HFFc6 (cell line): ENCODE measurements at places on chromosomes 13 and 19.

DNA sequence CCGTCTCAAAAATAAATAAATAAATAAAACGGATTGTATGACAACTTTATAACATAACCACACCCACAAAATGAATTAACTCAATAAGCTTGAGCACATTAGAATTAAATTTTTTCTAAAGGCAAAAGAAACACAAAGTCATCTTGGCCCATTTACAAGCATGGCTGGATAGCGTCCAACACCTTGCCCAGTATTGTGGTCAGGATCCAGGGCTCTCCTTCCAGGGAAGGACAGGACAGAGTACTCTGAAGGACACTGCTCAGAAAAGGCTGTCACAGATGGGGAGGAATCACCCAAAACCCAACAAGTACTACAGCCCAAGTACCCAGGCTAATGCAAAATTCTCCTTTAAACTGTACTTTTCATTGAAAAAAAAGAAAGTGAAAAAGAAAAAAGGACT lies 27.1 kb downstream of the SUGP2 start:
- DNase-seq = no peak

GRCh38 chr13:23705583-23705982 lies 135.4 kb downstream of the TNFRSF19 start:
- DNase-seq = no peak

GRCh38 chr13:37198629-37199028 lies 93.2 kb upstream of the CSNK1A1L start:
- DNase-seq = no peak

DNA sequence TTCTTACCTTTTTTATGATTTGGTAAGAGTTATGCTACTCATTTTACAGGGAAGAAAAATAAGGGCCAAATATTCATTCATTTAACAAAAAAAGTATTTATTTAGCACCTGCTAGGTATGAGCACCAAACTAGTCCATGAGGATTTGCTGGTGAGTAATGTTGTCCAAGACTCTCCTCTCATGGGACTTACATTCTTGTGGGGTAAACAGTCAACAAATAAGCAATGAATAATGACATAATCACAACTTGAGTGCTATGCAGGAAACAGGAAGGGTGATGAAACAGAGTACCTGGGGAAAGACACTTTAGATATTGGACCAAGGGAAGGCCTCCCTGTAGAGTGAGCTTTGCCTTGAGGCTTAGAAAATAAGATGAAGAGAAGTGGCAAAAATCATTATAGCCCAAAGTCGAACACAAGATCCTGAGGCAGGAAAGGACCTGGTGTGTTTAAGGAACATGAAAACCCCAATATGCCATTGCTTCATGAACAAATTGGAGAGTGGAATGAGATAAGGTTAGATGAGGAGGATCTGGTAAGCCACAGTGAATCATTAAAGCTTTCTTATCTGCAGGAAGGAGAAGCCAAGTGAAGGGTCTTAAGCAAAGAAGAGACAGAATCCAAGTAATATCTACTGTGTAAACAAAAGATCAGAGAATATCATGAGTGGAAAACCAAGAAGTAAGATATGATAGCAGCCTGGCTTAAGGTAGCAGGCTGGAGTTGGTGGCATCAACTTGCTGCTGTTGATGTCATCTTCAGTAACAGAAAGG lies 294.5 kb upstream of the NBEA start:
- DNase-seq = no peak

DNA sequence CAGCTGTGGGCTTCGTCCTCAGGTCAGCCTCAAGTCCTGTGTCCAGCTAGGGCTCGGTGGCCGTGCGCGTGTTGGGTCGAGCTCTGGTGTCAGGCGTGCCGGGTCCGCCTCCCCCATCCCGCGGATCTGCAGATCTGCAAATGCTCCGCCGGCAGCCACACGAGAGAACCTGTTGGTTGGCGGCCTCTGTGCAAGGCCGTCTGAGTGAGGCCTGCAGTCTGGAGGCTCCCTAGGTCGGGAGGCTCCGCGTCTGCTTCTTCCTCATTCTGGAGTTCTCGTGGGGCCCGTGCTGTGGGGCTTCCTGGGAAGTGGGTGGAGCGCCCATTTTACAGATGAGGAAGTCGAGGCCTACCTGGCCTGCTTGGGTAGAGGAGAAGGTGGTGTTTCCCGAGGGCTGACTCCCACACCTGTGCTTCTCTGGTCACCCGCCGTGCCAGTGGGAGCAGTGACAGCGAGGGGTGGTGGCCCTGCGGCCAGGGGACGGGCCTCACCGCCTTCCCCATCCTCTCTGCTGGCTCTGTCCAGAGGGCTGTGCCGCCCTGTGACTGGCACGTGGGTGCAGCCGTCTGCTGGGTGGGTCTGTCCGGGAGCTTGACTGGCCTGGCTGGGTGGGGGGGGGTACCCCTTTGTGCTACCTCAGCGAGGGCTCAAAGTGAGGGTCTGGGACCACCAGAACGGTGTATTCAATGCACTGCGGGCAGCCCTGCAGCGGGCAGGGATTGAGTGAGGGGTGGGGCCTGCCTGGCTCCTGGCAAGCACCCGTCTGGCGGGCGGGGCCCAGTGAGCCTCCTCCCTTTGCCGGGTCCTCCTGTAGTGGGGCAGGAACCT lies 3.3 kb downstream of the CSNK1G2 start:
- no peak for DNase-seq

- DNase-seq = no peak
Observed at GRCh38 chr13:47454986-47455385, 546.1 kb downstream of the SUCLA2 start.

GRCh38 chr19:53844849-53845246 lies 20.7 kb upstream of the NLRP12 start:
- DNase-seq = no peak

DNA sequence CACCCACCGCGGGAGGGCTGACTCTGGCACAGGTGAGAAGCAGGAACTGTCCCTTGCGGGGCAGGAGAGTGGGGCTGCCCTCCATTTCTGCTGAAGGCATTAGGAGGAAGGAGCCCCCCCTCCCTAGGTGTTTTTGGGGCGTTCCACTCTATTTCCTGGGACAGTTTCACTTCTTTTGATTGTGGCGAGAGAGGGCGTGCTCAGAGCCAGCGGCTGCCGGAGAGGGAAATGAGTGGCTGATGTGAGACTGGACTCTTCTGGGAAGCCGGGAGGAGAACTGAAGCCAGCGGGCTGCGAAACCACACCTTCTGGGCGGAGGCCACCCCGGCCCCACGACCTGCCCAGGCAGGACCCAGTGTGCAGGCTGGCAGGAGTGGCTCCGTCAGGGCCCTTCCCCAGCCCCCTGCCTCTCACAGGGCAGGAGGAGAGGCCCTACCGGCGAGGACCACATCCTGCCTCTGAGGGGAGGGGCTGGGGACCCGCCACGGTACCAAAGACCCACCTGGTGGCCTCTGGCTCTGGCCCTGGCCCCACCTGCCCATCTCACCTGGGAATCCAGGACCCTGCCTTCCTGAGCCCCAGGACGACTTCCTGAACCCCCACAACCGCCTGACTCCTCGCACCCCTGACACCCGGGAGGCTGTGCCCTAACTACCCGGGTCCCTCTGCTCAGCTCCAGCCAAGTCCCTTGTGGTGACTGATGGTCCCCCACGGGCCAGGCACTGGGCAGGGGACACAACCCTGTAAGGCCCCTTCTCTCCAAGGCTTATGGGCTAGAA lies 25.9 kb downstream of the MPND start:
- no peak for DNase-seq
